ENCODE measurements at places on chromosomes 7 and 10. TPM values are rescaled to one million over a fixed set of nuclear protein-coding genes. Genes with fewer than 3 reads are reported as not detected.

- DNase-seq, result no peak
Measured at GRCh38 chr10:94683214-94684054, at the start of gene CYP2C18. Gene CYP2C18 (plus strand): TSS chr10:94683729. CDS start chr10:94683820, 91 bp downstream.

The GPNMB gene
- total RNA-seq, result 48.1 TPM

DNA sequence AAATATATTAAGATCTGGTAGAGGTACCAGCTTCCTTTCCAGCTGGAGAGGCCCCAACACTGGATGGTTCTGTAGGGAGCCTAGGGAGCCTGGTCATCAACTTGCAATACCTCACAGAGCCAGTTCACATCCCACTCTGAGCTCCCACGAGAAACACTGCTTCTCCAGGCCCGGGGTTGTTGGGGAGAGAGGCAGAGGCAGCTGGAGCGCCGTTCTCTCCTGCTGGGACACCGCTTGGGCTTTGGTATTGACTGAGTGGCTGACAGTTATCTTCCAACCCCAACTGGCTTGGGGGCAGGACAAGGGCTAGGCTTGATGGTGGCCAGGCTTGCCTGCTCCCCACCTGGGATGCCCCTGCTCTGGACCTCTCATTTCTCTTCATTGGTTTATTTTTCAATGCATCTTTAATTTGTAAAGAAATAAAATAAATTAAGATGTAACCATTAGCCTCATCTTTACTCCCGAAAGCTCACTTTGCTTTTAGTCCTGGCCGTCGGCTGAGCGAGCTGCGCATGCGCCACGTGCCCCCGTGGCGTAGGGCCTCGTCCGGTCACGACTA lies 10.0 kb upstream of the CHCHD1 start:
- DNase-seq, result no peak

DNA sequence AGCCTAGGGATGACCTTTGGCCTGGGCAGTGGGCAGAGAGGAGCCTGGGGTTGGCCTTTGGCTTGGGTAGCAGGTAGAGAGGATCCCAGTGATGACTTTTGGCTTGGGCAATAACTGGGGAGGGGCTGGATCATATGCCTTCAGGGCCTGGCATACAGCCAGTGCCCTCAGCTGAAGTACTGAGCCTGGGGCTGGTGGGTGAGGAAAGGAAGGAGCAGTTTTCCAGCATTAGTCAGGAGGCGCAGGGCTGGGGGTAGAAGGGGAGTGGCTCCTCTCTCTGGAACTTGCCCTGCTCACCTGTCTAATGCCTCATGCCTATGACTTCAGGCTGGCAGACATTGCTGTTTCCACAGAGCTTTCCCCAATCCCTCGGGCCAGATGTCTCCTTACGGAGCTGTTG lies 15.2 kb upstream of the COMTD1 start:
- no peak for DNase-seq

DNA sequence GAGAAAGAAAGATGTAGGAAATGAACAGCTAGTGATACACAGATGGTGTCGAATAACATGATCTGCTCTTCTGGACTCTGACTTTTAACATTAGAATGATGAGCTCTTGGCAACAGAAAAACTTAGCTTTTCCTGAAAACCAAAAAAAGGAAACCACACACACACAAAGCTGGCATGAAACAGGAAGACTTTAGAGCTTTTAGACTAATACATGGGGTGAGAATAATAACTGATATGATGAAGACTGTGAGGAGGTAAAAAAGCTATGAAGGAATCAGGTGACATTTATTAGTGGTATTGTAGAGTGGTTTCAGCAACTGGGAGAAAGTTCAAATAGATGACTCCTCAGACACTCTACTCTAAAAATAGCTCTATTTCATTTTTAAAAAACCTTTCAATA lies 491.9 kb downstream of the PARD3 start:
- DNase-seq, result no peak

The ASZ1 gene
- not detected for total RNA-seq

DNA sequence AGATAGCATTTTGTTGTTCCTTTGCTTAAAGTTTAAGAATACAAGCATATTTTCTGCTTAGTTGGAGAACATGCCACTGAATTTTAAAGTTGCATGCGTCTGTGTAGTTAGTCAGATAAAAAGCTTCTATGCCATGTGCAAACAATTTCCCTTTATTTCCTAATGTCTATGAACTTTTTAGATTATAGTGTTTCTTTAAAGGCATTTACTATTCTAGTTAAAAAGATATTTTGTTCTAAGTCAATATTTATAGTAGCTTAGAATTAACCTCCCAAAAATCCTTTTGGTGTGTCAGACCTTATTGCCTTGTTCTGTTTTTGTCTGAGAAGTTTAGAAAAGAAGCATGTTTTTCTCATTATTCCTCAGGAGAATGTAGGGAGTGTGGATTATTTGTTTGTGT lies 99.0 kb upstream of the GATA3 start:
- DNase-seq, result no peak

- DNase-seq, result no peak
Measured at GRCh38 chr7:43458330-43459018, 124.4 kb upstream of the STK17A start.

DNA sequence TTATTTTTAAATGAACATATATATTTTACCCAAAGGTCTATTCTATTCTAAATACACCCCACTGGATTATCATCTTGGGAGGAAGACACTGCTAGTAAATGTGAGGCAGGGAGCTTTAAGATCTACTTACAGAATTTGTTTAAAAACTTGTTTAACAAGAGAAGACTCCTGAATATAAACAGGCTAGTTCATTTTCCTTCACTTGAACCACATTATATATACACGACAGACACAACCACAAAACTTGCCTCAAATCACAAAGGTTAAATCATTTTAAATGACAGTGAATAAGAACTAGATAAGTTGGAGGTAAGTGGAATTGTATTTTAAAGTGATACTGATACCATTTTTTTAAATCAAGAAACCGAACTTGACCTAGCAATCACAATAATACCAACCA lies 109.2 kb downstream of the ATE1 start:
- no peak for DNase-seq

The LRRTM3 gene
- total RNA-seq, result 0.85 TPM

- no peak for DNase-seq
Measured at GRCh38 chr10:125081931-125082330, 78.4 kb downstream of the CTBP2 start.

The GPR22 gene
- total RNA-seq, result 2.2 TPM

- DNase-seq, result no peak
Measured at GRCh38 chr7:54260941-54261371, 281.2 kb upstream of the VSTM2A start.

The ADCY1 gene
- 3.7 TPM for total RNA-seq

- DNase-seq, result no peak
Measured at GRCh38 chr7:42244828-42245227, 7.8 kb upstream of the GLI3 start.

The PAPOLB gene
- total RNA-seq, result 2.2 TPM

- no peak for DNase-seq
Measured at GRCh38 chr10:120746001-120746777, 105.0 kb upstream of the WDR11 start.

GRCh38 chr7:114925434-114925833 lies 3.5 kb downstream of the MDFIC start:
- DNase-seq, result no peak

DNA sequence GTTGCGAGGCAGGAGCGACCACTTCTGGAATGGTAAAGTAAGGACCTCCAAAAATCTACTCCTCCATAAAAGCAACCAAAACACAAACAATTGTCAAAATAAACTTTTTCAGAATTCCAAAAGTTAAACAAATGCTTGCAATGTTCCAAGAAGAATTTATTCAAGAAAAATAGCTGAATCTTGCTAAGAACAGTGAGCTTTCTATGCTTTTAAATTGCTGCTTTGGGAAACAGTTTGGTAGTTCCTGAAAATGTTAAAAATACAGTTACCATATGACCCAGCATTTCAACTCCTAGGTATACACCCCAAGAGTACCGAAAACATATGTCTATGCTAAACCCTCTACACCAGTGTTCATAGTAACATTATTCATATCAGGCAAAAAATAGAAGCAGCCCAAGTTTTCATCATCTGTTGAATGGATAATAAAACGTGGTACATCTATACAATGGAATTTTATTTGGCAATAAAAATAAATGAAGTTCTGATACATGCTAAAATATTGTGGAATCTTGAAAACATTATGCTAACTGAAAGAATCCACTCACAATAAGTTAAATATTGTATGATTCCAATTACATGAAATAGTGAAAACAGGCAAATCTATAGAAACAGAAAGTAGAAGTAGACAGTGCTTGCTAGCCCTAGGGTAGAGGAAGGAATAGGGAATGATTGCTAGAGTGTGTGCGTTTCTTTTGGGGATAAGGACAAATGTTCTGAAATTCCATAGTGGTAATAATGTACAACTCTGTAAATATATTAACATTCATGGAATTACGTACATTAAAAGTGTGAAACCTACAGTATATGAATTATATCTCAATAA lies 57.0 kb downstream of the LRRN3 start:
- no peak for DNase-seq

DNA sequence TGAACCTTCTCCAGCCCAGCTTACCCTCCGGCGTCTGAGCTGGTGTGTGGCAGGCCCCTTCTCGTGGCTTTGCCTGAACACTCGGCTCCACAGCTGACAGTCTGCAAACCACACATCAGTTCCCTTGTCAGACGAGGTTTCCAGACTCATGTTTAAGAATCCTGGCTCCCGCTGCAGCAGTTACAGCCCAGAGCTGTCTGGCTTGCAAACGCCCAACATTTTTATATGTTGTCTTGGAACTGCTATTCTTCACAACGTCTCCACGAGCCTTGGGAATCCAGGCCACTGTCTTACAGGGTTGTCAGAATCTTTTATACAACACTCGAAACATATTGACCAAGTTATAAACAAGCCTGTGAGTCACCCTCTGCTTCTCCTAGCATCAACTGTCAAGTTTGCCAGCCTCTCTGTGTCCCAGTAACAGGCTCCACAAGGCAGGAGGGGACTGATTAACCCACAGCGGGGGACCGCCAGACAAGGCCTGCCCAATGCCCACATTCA lies 68.1 kb downstream of the TNS3 start:
- DNase-seq, result no peak

DNA sequence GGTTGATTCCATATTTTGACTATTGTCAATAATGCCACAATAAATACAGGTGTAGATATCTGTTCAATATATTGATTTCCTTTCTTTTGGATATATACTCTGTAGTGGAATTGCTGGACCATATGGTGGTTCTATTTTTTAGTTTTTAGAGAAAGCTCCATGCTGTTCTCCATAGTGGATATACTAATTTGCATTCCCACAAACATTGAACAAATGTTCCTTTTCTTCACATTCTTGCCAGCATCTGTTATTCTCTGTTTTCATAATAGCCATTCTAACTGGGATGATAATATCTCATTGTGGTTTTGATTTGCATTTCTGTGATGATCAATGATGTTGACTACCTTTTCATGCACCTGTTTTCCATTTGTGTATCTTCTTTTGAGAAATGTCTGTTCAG lies 973.7 kb downstream of the REEP3 start:
- DNase-seq, result no peak

DNA sequence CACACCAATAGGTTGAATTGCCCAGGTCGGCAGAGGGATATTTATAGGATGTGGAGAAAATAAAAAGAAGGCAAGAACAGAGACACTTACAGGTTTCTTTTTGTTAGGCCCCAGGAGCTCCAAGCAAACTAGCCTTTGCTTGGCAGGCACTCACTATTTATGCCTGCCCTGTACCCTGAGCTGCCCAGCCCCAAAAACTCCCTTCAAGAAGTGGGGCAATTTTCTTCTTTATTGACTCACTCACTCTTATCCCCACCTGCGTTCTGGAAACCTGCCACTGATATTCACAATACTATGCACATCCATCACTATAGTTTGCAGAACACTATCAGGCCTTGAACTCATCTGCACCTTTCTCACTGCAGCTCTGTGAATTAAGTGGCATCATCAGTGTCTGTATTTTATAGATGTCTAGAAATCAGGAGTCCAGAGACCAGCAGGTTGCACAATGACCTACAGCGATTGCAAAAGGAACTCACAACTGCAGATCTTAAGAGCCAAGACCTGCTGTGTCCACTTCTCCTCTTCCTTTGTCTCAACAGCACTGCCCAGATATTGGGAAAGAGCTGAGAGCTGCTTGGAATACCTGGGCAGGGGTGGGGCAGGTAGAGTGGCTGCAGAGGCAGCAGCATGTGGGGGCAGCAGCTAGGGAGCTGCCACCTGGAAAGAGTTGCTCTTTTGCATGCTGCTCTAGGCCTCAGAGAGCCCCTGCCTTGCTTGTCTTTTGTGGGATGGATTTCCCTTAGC lies at the start of gene SFTPD:
Gene SFTPD, minus strand, starts transcription at position 130 of the 747 bp plus-strand sequence. CDS start 2,446 bp downstream, outside the sequence.
- DNase-seq, result no peak

- DNase-seq, result no peak
Measured at GRCh38 chr7:121689749-121690148, 183.2 kb upstream of the PTPRZ1 start.

- DNase-seq, result peak; percentile 62
Measured at GRCh38 chr7:16078076-16078952, 343.0 kb downstream of the CRPPA start.

The AEBP1 gene
- 57.2 TPM for total RNA-seq

The DLX6 gene
- total RNA-seq, result 0.48 TPM

GRCh38 chr10:53579773-53580172 lies 807.2 kb upstream of the MBL2 start:
- DNase-seq, result no peak

The CTTNBP2 gene
- 13.1 TPM for total RNA-seq

The GNAT3 gene
- not detected for total RNA-seq

The CNPY1 gene
- total RNA-seq, result 0.32 TPM

DNA sequence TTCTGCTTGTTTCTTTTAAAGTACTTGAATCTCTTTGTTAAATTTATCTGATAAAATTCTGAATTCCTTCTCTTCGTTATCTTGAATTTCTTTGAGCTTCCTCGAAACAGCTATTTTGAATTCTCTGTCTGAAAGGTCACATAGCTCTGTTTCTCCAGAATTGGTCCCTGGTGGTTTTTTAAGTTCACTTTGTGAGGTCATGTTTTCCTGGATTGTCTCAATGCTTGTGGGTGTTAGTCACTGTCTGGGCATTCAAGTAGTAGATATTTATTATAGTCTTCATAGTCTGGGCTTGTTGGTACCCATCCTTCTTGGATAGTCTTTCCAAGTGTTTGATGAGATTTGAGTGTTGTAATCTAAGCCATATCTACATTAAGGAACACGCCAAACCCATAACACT lies 1060.6 kb downstream of the LRMDA start:
- no peak for DNase-seq

- DNase-seq, result no peak
Measured at GRCh38 chr10:24235471-24235870, 26.5 kb downstream of the KIAA1217 start.

DNA sequence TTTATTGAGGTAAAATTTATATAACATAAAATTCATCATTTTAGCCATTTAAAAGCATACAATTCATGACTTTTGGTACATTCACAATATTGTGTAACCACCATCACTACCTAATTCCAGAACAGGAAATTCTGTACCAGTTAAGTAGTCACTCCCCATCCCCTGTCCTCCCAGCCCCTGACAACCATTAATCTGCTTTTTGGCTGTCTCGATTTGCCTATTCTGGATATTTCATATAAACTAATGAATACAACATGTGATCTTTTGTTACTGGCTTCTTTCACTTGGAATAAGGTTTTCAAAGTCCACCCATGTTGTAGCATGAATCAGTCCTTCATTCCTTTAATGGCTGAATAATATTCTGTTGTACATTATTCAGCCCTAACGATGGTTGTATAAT lies 115.6 kb upstream of the KLF14 start:
- no peak for DNase-seq

GRCh38 chr10:45374350-45375052 lies 485 bp downstream of the ALOX5 start:
- DNase-seq, result no peak

GRCh38 chr10:22723783-22724182 lies 9.4 kb upstream of the PIP4K2A start:
- no peak for DNase-seq

Measured in urinary bladder (tissue), 4 donors.